ENCODE measurements at places on chromosomes 2 and 18. TPM values are rescaled to one million over a fixed set of nuclear protein-coding genes. Genes with fewer than 3 reads are reported as not detected.

The LANCL1 gene
- total RNA-seq: 53.8 TPM

DNA sequence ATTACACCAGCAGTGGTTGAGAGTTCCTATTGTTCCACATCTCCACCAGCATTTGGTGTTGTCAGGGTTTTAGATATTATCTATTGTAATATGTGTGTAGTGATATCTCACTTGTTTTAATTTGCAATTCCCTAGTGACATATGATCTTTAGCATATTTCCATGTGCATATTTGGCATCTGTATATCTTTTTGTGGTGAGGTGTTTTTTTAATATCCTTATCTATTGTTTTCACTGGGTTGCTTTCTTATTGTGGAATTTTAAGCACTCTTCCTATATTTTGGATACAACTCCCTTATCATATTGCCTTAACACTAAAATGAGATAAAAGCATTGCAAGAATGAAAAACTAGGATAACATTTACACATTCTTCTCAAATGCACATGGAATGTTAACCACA, 453.9 kb upstream of the FSIP2 start:
- H3K27ac ChIP-seq: no peak overlapping the region
- no peaks in the 10 kb centered on the region for H3K4me1 ChIP-seq
- no peaks in the 10 kb centered on the region for H3K27me3 ChIP-seq
- H3K36me3 ChIP-seq: no peaks in the 10 kb centered on the region
- H3K4me3 ChIP-seq: no peak overlapping the region
- DNase-seq: no peak

DNA sequence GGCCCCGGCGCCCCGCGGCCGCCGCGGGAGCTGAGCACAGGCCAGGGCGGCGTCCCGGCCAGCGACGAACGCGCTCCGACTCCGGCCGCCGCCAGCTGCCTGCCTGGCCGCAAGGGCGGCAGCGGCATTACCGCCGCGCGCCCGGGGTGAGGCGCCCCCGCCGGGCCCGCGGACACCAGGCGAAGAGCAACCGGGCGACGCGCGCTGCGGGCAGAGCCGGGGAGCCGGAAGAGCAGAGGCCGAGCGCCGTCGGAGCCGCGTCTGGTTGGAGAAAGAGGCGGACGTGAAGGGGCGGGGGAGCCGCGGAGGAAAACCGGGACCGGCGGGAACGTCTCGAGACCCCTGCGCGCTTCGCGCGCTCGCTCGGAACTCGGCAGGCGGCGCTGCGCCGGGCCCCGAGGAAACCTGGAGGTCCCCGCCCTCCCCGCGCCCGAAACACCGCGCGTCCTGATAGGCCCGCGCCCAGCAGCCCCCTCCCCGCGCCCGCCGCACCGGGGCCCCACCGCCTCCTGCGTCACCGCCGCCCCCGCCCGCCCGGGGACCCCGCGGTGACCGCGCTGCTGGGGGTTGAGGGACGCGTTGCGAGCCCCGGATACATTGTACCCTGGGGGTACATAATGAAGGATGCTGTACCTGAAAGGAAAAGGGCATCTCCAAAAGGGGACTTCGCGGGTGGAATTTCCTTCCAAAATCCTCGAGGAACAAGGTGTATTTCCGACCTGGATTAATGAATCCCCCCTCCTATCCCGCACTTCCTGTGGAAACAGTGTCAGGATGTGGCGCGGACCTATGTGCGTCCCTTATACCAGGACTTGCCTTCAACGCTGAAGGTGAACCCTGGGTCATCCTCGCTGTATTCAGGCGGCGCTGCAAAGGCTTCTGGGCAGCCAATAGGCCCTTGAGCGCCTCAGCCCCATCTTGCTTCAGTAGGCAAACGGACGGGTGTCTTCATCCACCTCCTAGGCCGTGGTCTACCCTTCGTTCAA, 1.0 kb upstream of the B4GALT6 start:
- no peaks in the 10 kb centered on the region for H3K36me3 ChIP-seq
- H3K27ac ChIP-seq: no peak overlapping the region
- H3K27me3 ChIP-seq: peaks cover 13% of the 10 kb centered on the region
- DNase-seq: peak; percentile 54
- H3K4me3 ChIP-seq: peak overlapping the region; percentile 33

GRCh38 chr2:42314892-42315468, 46.0 kb downstream of the COX7A2L start:
- peak overlapping the region; percentile 81 for H3K27ac ChIP-seq
- H3K4me1 ChIP-seq: peaks cover 10% of the 10 kb centered on the region
- H3K4me3 ChIP-seq: no peak overlapping the region
- DNase-seq: peak; percentile 96

Measured in IMR-90 (cell line).